ENCODE measurements at places on chromosomes 13 and 19.

GRCh38 chr19:13313875-13314274 lies 163.7 kb downstream of the IER2 start:
- no peak for ATAC-seq

DNA sequence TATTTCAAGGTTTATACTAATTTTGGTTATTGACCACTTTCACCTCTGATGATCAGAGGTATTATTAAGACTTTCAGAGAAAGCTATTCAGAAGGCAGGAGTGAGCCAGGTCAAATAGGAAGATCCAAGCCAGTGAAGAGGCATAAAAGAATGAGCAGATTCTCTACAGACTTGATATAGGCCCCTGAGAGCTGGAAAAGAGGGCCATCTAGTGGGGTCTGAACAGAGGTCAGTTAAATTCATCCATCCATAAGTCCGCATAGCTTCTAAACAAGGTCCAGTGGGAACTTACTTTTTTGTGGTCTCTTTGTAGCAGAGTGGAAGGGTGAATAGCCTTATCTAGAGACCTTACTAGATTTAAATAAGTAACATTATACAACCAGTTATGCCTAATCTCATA lies 126.6 kb upstream of the UFM1 start:
- peak; percentile 63 for ATAC-seq

DNA sequence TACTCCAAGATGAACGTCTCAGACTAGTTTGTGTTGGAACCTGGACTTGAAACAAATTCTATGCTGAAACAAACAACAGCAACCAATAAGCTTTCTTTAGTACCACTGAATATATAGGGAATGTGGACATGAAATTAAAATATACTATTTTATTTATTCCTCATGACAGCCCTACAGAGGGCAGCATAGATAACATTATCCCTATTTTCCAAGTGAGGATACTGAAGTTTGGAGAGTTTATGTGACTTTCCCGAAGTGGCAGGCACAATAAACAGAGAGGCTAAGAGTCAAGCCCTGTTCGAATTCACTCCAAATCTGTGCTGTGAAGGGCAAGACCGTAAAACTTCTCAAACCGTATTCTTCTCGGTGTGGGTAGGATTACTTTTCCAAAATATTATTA lies 509.9 kb upstream of the GPC6 start:
- peak; percentile 51 for ATAC-seq

- peak; percentile 96 for ATAC-seq
Observed at GRCh38 chr13:48595431-48596429, 58.0 kb upstream of the CYSLTR2 start.

- no peak for ATAC-seq
Observed at GRCh38 chr13:99580500-99581268, 79.4 kb downstream of the TM9SF2 start.

DNA sequence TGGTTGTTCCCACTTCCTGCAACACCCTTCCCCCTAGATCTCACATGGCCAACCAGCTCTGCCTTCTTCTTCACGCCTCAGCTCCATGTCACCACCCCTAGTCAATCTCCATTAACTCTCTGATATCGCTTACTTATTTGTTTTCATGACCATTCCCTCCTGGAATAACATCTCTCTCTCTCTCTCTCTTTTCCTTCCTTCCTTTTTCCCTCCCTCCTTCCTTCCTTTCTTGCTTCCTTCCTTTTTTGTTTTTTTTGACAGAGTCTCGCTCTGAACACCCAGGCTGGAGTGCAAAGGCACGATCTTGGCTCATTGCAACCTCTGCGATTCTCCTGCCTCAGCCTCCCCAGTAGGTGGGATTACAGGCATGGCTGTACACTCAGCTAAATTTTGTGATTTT lies 44.9 kb upstream of the ADGRL1 start:
- ATAC-seq = no peak

DNA sequence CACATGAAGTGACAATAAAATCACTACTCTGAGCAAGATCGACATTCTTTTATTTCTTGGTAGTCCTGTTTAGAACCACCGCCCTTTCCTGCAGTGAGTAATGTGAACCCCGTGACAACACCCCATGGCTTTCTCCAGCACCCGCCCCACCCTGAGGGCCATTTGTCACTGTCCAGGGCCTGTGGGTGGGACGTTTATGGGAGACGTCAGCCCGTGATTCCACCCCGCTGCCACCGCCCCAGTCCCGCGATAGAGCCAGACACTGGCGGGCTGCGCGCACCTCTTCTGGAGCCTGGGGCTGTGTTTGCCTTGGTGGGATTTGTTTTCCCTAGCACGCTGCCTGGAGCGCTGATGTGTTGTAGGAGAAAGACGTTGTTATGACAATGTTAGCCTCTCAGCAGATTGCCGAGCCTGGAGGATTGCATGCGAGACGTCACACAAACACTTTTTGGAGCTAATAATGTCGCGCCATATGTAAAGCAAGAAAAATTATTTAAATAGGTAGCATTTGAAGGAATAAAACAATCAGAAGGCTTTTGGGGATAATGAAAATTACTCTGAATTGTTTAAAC lies 263.7 kb downstream of the TEX29 start:
- no peak for ATAC-seq

DNA sequence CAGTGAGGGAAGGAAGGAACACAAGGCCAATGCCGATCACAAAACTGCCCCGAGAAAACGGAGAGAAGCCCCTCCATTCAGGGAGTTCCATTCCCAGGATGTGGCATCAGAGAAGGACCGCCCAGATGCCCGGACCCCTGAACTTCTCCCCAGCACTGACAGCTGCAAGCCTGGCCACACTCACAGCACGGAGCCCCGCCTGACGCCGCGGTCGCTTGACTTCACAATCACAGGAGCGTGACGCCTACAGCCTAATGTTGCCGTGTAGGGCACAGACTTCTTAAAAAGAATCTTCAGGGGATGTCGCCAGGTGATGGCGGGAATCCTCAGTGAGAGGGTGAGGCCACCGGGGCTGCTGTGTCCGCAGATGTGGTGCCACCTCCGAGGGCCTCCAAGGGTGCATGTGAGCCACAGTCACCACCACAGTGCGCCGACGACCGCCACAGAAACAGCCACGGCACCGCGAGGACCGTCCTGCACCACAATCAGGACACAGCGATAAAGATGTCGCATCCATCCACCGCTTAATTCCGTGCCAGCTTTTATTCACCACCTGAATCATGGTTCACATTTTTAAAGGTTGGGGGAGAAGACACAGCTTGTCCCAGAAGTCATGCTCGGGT lies 77.2 kb downstream of the SPACA7 start:
- ATAC-seq = no peak

- ATAC-seq = peak; percentile 57
Observed at GRCh38 chr13:43289470-43290255, 266.3 kb downstream of the DNAJC15 start.

- ATAC-seq = no peak
Observed at GRCh38 chr19:33673258-33673875, 51.6 kb downstream of the CHST8 start.

GRCh38 chr19:4375164-4376027 lies 25.0 kb downstream of the SH3GL1 start:
- peak; percentile 65 for ATAC-seq

- ATAC-seq = no peak
Observed at GRCh38 chr13:105863300-105863920, 672.1 kb downstream of the EFNB2 start.

DNA sequence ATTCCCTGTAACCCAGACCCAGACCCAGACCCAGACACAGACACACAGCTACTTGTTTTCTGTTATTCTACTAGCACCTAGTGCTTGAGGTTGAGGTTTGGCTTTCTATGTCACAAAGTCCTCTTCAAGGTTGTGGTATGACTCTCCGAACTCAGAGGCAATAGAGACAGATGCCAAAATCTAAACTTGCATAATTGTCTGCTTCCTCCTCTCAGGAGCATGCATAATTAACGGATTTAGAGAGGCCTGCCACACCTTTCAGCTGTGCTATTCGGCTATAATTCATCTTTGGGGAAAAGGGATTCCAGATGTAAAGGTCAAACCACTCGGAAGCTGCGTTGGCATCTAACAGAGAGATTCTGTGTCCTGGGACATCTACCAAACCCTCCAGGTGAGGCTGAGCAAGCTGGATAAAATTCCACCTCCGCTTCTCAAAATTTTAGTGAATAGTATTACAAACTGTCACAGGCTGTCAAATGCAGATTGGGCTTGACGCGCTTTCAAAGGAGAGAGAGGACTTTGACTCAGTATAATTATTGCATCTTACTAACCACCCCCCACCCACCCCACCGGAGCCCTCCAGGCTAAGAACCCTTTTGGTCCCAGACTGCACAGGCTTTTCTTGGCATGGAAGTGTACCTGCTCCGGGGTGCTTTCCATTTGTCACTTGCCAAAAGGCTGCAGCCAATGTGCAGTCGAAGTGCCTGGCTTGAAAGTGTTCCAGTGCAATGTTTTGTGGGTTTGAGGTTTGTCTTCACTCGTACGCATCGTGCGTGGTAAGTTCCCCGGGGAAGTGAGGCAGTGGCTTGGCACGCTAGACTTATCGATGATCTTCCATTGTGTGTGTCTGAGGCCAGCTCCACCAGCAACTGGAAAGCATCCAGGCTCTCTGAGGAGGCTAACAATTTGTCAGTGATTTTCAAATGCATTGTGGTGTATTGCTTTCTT lies 194.1 kb downstream of the TDRD3 start:
- ATAC-seq = no peak

DNA sequence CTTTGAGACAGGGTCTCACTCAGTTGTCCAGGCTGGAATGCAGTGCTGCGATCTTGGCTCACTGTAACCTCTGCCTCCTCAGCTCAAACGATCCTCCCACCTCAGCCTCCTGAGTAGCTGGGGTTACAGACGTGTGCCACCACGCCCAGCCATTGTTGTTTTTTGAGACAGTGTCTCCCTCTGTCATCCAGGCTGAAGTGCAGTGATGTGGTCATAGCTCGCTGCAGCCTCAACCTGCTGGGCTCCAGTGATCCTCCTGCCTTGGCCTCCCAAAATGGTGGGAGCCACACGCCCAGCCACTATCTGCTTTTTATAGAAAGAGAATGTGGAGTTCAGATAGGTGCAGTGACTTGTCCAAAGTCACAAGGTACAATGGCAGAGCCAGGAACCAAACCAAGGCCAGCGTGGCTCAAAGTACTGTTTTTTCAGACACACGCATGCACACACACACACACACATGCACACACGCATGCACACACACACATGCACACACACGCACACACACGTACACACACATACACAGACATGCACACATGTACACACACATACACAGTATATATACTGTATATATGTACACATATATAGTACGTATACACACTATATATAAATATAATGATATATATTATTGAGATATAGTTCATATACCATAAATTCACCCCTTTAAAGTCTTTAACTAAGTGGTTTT lies 6.6 kb downstream of the GADD45B start:
- ATAC-seq = no peak

DNA sequence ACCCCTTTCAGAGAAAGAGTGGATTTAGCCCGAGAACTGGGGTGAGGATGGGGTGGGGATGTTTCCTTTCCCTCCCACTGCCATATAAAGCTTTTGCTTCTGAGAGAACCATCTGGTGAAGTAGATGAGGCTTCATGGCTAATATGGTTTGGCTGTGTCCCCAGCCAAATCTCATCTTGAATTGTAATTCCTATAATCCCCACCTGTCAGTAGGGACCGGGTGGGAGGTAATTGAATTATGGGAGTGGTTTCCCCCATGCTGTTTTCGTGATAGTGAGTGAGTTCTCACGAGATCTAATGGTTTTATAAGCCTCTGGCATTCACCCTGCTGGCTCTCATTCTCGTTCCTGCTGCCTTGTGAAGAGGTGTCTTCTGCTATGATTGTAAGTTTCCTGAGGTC lies 270.9 kb downstream of the LMO7 start:
- ATAC-seq = no peak

- peak; percentile 77 for ATAC-seq
Observed at GRCh38 chr19:11138601-11139300, 16.8 kb downstream of the SPC24 start.

- peak; percentile 54 for ATAC-seq
Observed at GRCh38 chr13:107203146-107203847, 635.4 kb upstream of the ARGLU1 start.
